ENCODE measurements at places on chromosomes 7 and 10. TPM values are rescaled to one million over a fixed set of nuclear protein-coding genes. Genes with fewer than 3 reads are reported as not detected.

Gene TFEC
- 5.4 TPM for total RNA-seq

Gene ZNF853
- total RNA-seq, result 0.73 TPM

Gene TMEM229A
- not detected for total RNA-seq

Gene MNX1
- not detected for total RNA-seq

Gene KCNMA1
- 48.0 TPM for total RNA-seq

Gene NPY4R2
- total RNA-seq, result not detected

Gene EN2
- not detected for total RNA-seq

Gene SLIT1
- total RNA-seq, result 0.29 TPM

Gene MEOX2
- 0.42 TPM for total RNA-seq

Gene CCL24
- total RNA-seq, result not detected

Gene SPDYE16
- not detected for total RNA-seq

Gene COL26A1
- total RNA-seq, result 3.3 TPM

Gene WIPF3
- total RNA-seq, result 0.64 TPM

Gene HECW1
- total RNA-seq, result 0.87 TPM

Gene GALNT17
- total RNA-seq, result 0.11 TPM

Gene MYL10
- not detected for total RNA-seq

Gene ZNF117
- 3.0 TPM for total RNA-seq

Gene ANKRD26
- 3.1 TPM for total RNA-seq

Gene HOXA10
- total RNA-seq, result not detected

Gene FAM24B
- total RNA-seq, result 0.75 TPM

Gene OR9A2
- not detected for total RNA-seq

Gene CALD1
- total RNA-seq, result 181 TPM

Gene CRYGN
- not detected for total RNA-seq

Gene BICC1
- 9.0 TPM for total RNA-seq

Gene FZD1
- 1.7 TPM for total RNA-seq

Gene KCNIP2
- total RNA-seq, result 1.0 TPM

Gene NUTM2E
- not detected for total RNA-seq

Gene PLEKHA8
- 5.2 TPM for total RNA-seq

Gene HABP2
- 422 TPM for total RNA-seq

Gene CRTAC1
- total RNA-seq, result not detected

Gene TMEM140
- 32.7 TPM for total RNA-seq

Gene TRIM50
- total RNA-seq, result not detected

Gene LMBR1
- total RNA-seq, result 32.7 TPM

Gene GIMAP8
- total RNA-seq, result 10.0 TPM

Gene LDB3
- 0.29 TPM for total RNA-seq

Gene ANKMY2
- 7.1 TPM for total RNA-seq

Gene NKX2-3
- total RNA-seq, result not detected

Gene ACHE
- total RNA-seq, result 4.9 TPM

Gene SNCG
- total RNA-seq, result 21.2 TPM

Gene MINDY4
- 2.2 TPM for total RNA-seq

Gene FMC1
- 5.9 TPM for total RNA-seq

Gene CALHM3
- total RNA-seq, result not detected

Gene SLC26A5
- total RNA-seq, result 0.61 TPM

Gene SPDYE6
- total RNA-seq, result not detected

Gene NUP42
- total RNA-seq, result 15.3 TPM

Gene PRLHR
- not detected for total RNA-seq

Gene CDNF
- total RNA-seq, result 4.5 TPM

Gene ASB4
- total RNA-seq, result 0.29 TPM

Data from right lobe of liver (tissue), 6 donors.